Smooth muscle cell of the coronary artery (primary cell): ENCODE measurements at places on chromosomes 2 and 18. TPM values are rescaled to one million over a fixed set of nuclear protein-coding genes. Genes with fewer than 3 reads are reported as not detected.

Gene PAX8
- total RNA-seq: 0.35 TPM in 1 of 2 replicates, not detected in the other

Gene OTOS
- total RNA-seq: 0.23 TPM in 1 of 2 replicates, not detected in the other

Gene CXCR1
- not detected in 2 replicates for total RNA-seq

Gene TNFAIP6
- total RNA-seq: 13.8 and 89.5 TPM in 2 replicates

Gene EIF2AK3
- 28.7 and 44.0 TPM in 2 replicates for total RNA-seq
